ENCODE measurements at places on chromosomes 13 and 19.

- peak; percentile 65 for DNase-seq
These were observed at the start of gene F10 for GRCh38 chr13:113122550-113123225. TSS of gene F10 (plus strand) at chr13:113122799. CDS start at chr13:113122856, 57 bp downstream.

GRCh38 chr19:52941941-52942385 lies 18.7 kb upstream of the ZNF888 start:
- peak; percentile 46 for DNase-seq

GRCh38 chr19:31725051-31725450 lies 375.8 kb upstream of the TSHZ3 start:
- DNase-seq, result no peak

GRCh38 chr19:24081056-24081455 lies 5.9 kb upstream of the ZNF254 start:
- DNase-seq, result no peak

- peak; percentile 19 for DNase-seq
These were observed 17.7 kb downstream of the POLRMT start for GRCh38 chr19:615619-616018.

- no peak for DNase-seq
These were observed 110.9 kb upstream of the ARGLU1 start for GRCh38 chr13:106678646-106679418.

DNA sequence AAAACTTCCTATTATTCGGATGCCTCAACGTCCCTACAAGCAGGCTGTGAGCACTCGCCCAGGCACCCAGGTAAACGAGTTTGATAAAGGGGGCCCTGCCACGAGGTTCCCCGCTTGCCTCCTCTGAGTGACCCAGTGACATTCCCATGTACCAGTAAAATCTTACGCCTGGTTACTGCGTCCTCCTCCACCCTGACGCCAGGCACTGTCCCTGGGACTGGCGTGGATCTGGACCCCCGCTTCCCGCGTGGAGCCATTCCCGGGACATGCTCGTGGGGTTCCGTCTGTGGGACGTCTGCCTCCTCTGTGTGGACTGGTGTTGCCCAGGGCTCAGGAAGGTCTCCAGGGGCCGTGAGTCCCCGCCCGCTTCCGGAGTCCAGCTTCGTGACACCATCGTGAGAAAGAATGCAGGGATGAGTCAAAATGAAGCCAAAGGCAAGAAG lies 407 bp upstream of the ZNF550 start:
- DNase-seq, result peak; percentile 94

GRCh38 chr19:6223461-6224307 lies 56.1 kb downstream of the MLLT1 start:
- no peak for DNase-seq

DNA sequence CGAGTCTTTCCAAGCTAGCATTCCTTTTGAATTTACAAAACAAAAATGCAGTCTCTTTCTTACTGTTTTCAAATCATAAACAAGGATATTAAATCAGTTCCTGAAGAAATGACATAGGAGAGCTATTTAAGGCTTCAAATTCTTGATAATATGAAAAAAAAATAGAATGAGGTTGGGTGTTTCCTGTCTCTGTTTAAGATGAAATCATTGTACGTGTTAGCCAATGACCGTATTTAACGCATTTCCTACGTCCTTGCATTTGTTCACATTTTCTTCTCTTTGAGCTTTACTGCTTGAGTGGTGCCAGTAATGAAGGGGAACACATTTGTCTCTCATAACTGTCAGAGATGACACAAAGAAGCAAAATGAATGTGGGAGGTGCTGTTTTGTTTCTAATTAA lies 821.3 kb downstream of the DIAPH3 start:
- no peak for DNase-seq

GRCh38 chr19:18232540-18233223 lies 6.4 kb upstream of the PDE4C start:
- DNase-seq, result peak; percentile 25

DNA sequence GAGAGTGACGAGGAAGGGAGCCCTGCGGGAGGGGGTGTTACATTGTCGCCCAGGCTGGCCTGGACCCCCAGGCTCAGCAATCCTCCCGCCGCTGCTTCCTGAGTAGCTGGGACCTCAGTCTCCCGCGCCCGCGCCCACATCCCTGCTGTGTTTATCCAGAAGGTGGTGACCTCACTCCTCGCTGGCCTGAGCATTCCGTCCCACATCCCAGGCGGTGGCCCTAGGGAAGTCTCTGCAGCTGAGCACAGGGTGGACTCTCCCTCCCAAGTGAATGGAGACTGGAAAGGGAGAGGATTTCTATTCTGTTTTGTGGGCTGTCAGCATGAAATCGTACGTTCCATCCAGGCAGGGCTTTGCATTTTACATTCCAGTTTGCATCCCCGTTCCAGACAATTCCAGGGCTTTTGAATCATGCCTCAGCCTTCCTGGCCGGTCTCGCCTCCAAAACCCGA lies 401 bp upstream of the ZNF765 start:
- DNase-seq, result peak; percentile 84

- no peak for DNase-seq
These were observed 2.9 kb downstream of the CD37 start for GRCh38 chr19:49338023-49338677.

GRCh38 chr19:49855676-49856573 lies 5.0 kb downstream of the PTOV1 start:
- DNase-seq, result no peak

GRCh38 chr13:41833201-41833600 lies 127.7 kb downstream of the VWA8 start:
- no peak for DNase-seq

DNA sequence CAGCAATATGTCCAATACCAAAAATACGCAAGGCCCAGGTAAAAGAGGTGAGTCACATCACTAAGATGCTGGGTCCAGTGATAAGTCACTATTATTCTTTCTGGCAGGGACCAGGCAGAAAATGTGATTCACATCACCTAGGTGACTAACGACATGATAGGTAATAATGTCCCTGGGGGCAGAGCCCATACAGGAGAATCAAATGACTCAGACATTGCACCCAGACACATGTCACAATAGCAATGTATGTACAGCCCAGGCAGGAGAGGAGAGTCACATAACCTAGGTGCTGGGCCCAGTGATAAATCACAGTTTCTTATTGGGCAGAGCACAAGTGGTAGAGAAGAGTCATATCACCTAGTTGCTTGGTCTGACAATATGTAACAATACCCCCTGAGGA lies 28.9 kb upstream of the ZNF729 start:
- no peak for DNase-seq

DNA sequence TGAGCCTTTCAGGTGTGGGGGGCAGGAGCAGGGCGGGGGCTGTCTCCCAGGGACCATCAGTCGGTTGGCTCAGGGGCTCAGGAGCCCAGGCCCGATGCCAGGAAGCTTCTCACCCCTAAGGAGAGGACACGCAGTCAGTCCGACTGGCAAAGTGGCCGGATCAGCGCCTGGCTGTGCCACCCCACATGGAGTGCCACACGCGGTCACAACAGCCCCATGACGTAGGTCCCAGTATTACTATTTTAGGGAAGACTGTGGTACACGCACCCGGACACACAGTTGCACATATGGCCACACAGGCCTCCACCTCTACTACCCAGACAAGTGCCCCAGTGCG lies 29.3 kb upstream of the GRTP1 start:
- DNase-seq, result no peak

DNA sequence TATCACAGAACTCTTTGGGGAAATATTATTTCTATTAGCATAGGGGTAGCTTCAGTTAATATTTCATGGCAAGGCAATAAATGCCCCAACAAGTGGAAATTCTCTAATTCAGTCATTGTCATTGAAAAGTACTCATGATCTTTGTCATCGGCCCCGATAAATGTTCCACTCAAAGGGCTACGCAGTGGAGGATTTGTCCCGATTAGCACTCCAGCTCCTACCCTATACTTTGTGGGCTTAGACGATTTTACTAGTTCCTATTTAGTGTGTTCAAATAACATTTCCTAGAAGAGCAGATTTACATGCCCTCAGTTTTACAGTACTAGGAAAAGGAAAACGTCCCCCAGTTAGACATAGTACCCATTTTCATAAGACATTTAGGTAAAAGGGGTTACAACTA lies 38.0 kb upstream of the ATP12A start:
- no peak for DNase-seq

DNA sequence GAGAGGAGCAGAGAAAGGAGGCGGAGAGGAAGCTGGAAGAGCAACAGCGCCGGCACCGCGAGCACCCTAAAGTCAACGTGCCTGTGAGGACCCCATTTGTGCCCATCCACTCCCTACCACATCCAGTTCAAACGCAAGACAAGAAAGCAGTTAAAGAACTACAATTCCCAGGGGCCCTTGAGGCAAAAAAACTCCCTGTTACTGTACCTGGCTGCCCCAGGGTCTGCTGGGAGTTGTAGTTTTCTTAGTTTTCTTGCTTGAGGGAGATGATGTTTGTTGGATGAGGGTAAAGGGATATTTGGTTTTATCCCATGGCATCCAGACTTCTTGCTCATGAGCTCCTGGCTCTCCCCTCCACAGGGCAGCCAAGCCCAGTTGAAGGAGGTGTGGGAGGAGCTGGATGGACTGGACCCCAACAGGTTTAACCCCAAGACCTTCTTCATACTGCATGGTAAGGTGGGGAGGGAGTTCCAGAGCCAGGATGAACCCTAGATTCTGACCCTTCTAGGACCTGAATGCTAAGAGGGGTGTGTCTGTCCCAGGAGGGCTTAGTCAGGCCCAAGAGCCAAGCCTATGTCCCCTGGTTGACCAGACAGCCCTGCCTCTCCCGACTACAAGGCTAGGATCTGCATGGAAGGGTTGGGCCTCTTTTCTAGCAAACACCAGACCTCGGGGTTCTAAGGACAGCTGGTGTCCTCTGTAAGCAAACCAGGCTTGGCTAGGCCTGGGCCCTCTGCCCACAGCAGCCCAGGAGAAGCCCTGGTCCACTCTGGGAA lies 13.2 kb downstream of the NUCB1 start:
- peak; percentile 23 for DNase-seq

DNA sequence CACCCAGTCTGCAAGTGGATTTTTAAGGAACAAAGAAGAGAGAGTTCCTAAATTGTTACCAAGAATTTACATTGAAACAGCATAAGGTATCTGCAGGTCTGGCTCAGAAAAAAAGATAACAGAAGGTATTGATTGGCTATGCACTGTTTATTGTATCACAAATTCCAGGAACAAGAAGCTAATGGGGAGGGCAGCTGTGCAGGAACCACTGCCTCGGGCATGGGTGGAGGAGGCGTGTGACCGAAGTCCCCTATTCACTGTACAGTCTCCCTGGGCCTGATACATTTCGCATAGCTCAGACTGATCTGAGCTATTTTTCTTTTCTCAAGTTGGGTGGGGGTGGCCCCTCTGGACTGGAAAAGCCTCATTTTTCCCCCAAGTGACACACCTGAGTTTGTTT lies 11.7 kb downstream of the NECTIN2 start:
- no peak for DNase-seq

DNA sequence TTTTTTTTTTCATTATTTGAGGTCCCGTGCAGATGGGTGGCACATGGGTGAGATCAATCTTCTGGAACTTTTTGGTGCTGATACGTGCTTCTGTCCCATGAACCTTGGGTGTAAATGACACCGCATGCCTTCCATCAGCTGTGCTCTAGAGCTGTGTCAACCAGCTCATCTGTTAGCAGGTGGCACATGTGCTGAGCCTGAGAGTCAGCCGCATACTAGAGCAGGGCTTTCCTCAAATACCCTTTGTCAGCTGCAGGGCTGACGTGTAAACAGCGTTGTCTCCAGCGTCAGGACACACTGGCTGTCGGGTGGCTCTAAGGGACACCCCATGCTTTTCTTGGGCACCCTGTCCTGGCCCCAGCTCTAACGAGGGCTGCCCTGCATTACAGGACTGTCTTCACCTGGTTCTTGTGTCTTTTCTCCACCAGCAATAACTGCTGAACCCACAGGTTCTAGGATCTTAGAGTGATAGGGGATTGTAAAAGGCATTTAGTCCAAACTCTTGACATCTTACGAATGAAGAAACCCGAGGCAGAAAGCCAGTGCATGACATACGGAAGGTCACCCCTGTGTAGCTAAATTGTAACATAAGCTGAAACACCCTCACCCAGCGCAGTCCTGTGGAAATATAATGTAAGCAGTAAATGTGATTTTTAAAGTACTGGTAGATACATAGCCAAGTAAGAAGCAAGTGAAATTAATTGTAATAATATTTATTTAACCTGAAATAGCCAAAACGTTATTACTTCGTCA lies 119.5 kb downstream of the LRCH1 start:
- DNase-seq, result no peak

GRCh38 chr13:52665325-52665724 lies 12.7 kb downstream of the SUGT1 start:
- peak; percentile 30 for DNase-seq

- peak; percentile 40 for DNase-seq
These were observed 15.2 kb upstream of the PAK4 start for GRCh38 chr19:39110263-39110967.

DNA sequence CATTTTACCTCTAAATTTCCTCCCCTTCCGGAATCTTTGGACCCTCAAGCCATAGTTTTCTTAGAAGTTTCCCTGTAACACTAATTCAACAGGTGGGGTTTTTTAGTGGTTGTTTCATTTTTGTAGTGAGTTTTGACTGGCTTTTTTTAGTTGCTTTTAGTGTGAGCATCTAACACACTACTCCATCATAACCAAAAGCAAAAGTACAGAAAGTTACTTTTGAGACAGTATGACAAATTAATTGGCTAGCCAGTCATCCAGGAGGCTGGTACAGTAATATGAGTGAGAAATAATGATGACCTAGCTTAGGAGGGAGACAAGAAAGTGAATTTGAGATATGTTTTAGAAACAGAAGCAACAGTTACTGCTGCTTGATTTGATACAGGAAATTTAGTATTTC lies 71.5 kb downstream of the DNAJC15 start:
- DNase-seq, result no peak

GRCh38 chr19:4606181-4606580 lies 33.1 kb upstream of the TNFAIP8L1 start:
- no peak for DNase-seq

GRCh38 chr13:54373211-54373610 lies 1344.6 kb downstream of the OLFM4 start:
- no peak for DNase-seq

GRCh38 chr13:111336666-111337065 lies 16.2 kb downstream of the TEX29 start:
- peak; percentile 45 for DNase-seq

DNA sequence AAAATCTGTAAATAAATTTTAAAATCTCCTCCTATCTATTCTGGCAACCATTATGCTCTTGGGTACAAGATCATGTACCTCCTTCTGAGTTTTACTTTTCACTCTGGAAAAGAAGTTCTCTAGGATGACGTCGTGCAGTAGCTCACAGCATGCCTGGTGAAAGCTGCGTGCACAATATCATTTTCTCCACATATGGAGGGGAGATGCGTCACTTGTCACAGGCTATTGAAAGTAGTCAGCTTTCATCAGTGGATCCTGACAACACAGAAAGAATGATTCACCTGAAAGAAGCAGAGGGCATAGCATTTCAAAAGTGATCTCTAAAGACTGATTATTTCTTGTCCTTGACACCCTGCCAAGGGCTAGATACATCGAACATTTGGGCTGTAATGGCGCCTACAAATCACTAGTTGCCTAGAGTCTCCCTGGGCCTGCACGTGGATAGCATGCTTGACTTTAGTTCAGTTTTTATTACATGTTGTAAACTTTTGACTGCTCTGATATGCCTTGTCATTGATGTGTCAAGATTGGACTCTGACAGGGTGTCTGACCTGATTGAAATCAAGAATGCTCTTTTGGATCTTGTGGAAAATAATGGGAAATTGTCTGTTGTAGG lies 1365.6 kb downstream of the OLFM4 start:
- no peak for DNase-seq

Measured in EL (cell line).